ENCODE measurements at places on chromosomes 2 and 18.

DNA sequence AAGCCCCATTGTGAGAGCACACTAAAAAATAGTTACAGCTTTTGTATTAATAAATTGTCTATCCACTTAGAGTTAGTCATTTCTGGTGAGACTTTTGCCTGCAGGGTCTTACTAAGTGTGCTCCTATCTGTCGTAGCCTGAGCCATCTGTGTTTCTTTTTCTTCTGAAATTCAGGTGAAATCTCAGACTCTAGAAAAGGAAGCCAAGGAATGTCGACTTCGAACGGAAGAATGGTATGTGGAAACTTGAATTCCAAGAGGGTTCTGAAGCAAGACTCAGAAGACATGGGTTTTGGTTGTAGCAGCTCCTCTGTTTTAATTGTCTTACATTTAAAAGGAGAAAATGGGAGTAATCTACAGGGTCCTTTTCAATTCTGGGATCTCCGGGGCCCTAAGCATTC is 70.0 kb upstream of the STON1 start:
- no peak for DNase-seq

GRCh38 chr2:23618794-23619530 is 234.0 kb downstream of the KLHL29 start:
- DNase-seq, result no peak

GRCh38 chr2:233258211-233258610 is 6.7 kb downstream of the ATG16L1 start:
- no peak for DNase-seq

- DNase-seq, result no peak
Observed at GRCh38 chr2:65706411-65706810, 274.0 kb upstream of the SPRED2 start.

- peak; percentile 65 for DNase-seq
Observed at GRCh38 chr2:200578778-200579177, 7.0 kb upstream of the AOX1 start.

- no peak for DNase-seq
Observed at GRCh38 chr2:126832014-126832413, 66.7 kb upstream of the TEX51 start.

DNA sequence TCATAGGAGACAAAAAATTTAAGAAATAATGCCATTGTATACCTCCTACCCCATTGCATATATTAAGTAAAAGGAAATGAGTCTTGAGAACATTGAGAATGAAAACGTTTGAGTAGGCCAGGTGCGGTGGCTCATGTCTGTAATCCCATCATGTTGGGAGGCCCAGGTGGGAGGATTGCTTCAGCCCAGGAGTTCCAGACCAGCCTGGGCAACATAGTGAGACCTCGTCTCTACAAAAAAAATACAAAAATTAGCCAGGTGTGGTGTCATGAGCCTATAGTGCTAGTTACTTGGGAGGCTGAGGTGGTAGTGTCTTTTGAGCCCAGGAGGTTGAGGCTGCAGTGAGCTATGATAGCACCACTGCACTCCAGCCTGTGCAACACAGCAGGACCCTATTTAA is 107.7 kb upstream of the MGAT5 start:
- DNase-seq, result no peak

DNA sequence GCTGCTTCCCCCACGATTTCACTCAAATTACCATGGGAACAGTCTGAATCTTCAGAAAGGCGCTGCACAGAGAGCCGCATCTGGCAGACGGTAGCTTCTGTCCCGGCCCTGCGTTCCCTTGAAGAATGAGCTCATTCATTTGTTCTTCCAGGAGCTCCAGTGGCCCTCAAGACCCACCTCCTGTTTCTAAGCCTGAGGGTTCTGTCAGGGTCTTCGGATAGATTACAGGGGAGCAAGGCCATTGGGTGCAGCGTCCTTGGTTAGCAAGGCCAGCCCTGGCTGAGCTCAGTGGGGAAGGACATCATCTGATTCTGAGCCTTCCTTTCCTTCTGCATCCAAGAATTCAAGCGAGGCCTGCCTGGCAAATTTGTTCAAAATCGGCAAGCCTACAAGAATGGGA is 111.9 kb downstream of the PDCL3 start:
- no peak for DNase-seq

DNA sequence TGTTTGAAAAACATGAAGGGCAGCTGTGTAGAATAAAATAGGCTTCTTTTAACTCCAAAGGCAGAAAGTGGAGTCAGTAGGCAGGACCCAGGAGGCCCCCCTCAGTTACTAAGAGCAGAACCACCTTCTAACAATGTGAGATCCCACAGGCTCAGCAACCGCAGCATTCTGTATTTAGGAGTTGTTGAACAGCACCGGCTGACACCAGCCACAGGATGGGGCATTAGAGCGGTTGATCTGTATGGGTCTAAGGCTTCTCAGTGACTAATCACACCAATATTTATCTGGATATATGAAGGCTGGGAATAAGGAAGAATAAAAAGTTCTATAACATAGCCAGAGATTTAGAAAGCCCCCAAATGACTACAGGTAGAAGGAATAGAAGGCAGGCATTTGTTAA is 51.7 kb downstream of the MYO5B start:
- no peak for DNase-seq

DNA sequence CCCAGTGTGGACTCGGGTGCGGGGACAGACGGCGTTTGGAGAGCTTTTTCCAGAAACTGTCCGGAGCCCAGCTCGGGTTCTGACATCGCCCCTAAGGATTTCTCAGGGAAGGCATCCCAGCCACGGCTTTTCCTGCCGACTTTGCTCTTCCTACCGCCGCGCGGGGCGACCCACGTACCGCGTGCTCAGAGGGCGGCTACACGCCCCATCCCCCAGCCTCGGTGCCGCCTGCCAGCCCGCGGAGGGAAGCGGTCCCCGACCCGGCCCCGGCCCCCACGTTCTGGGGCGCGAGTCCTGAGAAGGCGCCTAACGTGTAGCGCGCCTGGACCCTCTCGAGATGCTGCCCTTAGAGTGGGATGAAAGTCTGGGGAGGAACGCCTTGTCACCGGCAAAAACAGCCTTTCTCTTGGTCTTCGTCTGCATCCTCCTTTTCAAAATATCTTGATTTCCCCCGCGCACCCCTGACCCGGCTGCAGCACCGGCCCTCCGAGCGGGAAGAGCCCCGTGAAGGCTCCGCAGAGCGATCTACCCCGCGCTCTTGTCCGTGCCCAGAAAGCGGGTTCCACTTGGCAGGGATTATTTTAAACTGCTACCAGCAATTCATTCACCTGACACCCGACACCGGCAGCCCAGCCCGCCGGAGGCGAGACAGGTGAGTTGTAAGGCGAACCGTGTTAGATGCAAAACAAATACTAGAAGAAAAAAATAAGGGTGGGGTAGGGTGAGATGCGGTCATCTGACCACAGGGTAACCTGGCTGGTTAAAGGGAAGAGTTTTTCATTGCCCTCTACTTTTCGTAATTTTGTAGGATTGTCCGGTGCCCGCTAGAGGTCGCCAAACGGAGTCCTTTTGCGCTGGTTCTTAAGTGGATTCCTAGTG is 812 bp upstream of the KCNG3 start:
- DNase-seq, result peak; percentile 80

DNA sequence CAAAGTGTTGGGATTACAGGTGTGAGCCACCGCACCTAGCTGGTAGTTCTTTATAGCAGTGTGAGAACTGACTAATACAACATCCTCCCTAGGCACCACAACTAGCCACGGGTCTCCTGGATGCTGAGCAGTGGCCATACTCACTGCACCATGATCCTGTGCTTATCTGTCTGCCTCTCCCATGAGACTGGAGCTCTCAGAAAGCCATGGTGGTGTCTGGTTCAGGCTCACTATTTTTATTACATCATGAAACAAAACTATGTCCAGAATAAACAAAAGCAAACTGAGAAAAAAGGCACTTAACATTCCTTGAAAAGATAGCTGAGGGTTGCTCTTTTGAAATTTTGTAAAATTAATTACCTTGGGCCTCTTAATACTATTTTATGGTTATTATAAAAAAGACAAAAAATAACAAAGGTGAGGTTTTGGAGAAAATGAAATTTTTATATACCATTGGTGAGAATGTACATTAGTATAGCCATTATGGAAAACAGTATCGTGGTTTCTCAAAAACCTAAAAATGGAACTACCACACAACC is 90.7 kb upstream of the TFCP2L1 start:
- DNase-seq, result no peak

GRCh38 chr2:240384711-240385450 is 50.6 kb upstream of the GPC1 start:
- DNase-seq, result no peak

DNA sequence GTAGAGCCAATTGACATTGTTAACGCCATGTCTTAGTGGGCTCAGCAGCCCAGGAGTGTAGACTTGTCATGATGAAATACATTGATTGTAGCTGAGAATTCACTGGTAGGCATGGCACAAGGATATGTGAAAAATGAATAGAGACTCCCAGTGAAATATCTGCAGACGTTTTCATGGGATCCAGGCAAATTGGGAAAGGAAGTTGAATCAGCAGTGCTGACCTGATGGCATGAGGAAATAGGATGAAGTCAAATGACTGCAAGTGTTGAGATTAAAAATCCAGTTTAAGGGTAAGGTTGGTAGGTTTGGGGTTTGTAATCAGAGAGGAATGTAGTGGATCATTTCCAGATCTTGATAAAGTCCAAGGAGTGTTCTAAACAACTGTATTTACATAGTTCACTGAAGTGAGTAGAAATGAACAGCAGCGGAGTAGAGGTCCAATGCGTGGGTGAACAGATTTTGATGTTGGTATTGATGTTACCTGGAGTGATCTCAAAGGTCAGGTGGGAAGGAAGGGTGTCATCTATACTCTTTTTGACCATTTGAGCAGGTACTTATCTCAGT is 24.6 kb downstream of the INSIG2 start:
- DNase-seq, result no peak

DNA sequence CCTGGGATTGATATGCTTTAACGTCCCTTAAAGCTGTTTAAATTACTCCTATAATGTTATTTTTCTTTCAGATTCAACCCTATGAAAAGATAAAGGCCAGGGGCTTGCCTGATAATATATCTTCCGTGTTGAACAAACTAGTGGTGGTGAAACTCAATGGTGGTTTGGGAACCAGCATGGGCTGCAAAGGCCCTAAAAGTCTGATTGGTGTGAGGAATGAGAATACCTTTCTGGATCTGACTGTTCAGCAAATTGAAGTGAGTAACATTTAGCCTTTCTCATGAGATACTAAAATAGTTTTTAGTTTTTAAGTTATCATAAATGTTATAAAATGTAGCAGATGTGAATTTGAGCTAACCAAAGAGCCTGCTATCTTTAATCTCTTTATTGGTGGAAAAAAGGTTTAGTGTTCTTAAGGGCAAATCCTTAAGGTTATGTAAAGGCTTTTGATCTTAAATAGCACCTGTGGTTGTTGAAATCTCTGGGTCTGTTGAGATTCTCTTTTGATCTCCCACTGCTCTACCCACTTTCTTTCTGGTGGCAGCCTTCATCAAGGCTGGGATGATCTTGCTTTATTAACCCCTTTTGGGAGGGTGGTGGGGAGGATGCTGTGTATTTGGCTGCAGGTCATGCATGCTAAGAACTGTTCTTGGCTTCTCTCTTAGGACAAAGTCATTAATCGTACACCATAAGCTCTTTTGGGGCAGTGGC is 40.9 kb downstream of the UGP2 start:
- DNase-seq, result no peak

GRCh38 chr18:55227771-55228170 is 268.5 kb upstream of the CCDC68 start:
- DNase-seq, result no peak

GRCh38 chr2:157158111-157158510 is 99.4 kb upstream of the GALNT5 start:
- no peak for DNase-seq

DNA sequence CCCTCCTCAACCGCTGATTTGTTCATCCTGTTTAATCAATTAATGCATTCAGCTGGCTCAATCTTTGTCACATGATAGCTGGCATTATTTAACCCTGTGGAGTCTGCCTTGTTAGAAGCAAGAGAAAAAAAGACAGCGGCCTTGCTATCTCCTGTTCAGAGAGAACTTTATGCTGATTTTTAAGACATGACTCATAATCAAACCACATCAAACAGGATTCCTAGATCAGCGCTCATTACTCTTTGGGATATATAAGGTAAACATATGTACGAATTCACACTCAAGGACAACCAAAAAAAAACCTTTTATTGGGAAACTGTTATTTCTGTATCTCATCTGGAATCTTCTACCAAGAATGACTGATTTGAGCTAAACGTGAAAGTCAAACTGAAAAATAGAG is 195.1 kb downstream of the C1D start:
- no peak for DNase-seq

- no peak for DNase-seq
Observed at GRCh38 chr18:37538526-37539205, 26.9 kb downstream of the CELF4 start.

DNA sequence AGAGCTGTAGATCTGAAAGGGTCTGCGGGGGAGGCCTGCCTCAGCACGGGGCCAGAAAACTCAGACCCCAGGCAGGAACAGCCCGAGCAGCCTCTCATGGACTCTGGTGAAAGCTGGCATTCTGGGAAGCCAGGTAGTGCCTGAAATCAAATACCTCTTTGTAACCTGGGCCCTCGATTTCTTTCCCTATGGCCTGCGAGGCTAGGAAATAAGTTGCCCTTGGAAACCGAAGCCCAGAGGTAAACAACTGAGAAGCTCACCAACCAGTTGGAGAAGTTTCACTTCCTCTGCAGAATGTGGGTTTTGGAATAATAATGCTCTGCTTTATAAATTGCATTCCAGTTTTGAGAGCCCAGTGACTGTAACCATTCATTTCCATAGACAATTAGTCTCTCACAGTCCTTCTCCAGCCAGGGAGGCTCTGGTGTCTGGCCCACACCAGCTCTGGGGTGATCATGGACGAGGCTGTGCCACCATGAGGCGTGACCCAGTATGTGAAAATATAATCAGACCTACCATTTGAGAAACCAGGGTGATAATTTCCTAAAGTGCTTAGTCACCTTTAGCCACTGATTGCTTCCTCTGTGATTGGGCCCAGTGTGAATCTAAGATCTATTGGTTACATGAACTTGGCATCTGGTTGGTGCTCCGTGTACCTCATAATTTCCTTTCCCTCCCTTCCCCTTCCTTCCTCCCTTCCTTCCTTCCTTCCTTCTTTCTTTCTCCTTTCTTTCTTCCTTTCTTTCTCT is 133.1 kb upstream of the PELI1 start:
- DNase-seq, result peak; percentile 18

GRCh38 chr2:188444106-188444835 is 152.6 kb downstream of the GULP1 start:
- DNase-seq, result no peak

- no peak for DNase-seq
Observed at GRCh38 chr2:120798567-120799247, 63.0 kb downstream of the GLI2 start.

DNA sequence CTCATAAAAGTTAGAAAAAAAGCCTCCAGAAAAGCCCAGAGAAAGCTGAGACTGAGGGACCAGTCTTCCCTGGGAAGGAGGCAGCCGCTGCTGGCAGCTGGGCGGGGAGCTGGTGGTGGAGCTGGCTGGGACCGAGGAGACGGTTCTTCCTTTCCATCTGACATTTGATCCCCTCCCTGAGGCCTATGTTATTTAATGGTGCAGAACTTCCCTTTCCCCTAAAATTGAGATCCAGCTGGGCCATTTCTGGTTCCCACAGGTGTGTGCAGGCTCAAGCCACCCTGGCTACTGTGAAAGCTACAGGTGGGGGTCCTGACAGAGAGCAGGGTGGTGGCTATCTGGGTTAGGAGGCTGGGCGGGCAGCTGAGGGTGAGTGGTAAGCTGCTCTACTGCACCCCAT is 81.5 kb upstream of the FZD7 start:
- DNase-seq, result no peak
